ENCODE measurements at places on chromosomes 7 and 10.

DNA sequence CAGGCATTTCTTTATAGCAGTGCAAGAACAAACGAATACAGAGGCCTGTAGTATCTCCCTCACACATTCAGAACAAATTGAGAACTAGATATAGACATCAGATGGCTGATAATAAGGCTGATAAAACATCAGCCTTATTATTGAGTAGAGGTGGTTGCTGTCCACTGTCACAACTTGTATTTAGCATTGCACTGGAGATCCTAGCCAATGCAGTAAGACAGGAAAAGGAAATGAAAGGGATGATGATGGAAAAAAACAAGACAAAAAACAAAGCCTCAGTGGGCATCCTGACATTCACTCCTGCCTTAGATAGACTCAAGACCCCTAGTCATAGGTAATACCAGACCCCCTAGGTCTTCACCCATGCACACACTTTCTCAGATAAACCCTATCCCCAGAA is 4.7 kb upstream of the RABGEF1 start:
- no peak for DNase-seq

DNA sequence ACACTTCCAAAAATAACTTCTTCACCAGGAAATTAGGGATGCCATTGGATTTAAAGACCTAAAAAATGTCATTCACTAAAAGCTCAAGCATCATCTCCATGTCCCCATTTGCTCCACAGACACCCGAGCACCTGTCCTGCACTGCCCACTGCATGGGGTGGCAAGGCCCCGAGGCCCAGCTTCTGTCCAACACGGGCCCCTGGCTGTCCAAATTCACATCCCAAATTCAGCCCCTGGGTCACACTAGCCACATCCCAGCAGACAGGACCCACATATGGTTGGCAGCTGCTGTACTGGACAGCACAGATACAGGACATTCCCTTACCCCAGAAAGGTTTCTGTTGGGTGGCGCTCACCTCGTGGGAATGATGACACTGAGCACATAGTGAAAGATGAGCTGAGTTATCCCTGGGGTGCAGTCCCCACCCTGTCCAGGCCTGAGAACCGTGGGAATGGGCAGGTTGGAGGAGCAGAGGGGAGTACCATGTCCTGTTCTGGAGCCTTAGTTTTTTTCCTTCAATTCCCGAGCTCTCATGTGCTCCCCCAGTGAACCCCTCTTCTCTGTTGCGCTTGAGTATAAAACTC is 55.3 kb downstream of the CSGALNACT2 start:
- no peak for DNase-seq

DNA sequence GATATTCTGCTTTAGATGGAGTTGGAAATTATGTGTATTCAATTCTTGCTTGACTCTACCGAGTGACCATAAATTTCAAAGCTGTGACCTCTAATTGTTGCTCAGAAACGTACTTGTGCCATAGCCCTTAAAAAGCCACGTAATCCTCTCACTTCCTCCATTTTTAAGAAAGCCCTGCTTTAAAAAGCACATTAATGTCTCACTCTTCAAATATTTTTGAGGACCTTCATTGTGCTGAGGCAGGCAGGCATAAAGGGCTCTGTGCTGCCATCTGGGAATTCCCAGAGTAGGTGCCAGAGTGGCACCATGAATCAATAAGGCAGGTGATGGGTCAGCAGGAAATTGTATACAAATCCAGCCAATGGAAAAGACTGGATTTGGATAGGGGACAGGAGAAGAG is 97.7 kb upstream of the FAM204A start:
- DNase-seq = no peak

GRCh38 chr7:69269806-69270205 is 328.5 kb upstream of the AUTS2 start:
- DNase-seq = no peak

- DNase-seq = no peak
Measured at GRCh38 chr7:99365318-99366141, 9.0 kb upstream of the ARPC1B start.

- no peak for DNase-seq
Measured at GRCh38 chr7:92025260-92025659, 84.6 kb downstream of the AKAP9 start.

Data from NCI-H187 treated with DMSO at 0.1 percent for 48 hours (cell line).